Mammary epithelial cell (primary cell): ENCODE measurements at places on chromosomes 11 and 22. TPM values are rescaled to one million over a fixed set of nuclear protein-coding genes. Genes with fewer than 3 reads are reported as not detected.

GRCh38 chr11:87057749-87058148, 20.0 kb downstream of the TMEM135 start:
- no peak for DNase-seq

- no peak for DNase-seq
Measured at GRCh38 chr11:503179-503981, 3.7 kb downstream of the RNH1 start.

GRCh38 chr11:112770487-112770886, 190.7 kb upstream of the NCAM1 start:
- no peak for DNase-seq

DNA sequence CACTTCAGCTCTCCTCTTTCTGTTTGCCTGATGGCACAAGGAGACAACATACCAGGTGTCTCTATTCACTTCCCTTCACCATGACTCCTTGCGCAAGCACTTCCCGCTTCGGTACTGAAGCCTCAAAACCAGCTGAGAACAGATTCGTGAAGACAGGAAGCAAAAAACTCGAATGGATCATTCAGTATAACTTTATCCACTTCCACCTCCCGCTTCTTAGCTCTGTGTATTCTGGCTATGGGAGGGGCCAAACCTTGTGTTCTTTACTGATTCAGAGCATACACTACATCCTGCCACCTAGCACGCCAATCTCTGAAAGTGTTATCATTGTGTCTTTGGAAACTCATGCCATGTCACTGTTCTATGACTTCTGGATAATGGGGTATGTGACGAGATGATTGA, 62.2 kb upstream of the ADA2 start:
- DNase-seq, result no peak

DNA sequence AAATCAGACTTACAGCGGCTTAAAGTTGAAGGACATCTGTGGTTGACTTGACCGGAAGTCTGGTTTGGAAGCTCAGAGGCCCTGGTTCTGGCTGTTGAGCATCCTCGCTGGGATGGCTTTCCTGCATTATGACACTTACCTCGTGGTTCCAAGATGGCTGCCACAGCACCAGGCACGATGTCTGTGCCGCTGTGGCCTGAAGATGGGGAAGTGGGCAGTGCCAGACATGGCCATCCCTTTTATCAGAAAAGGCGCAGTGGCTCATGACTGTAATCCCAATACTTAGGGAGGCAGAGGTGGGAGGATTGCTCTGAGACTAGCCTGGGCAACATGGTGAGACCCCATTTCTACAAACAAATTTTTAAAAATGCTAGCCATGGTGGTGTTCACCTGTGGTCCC, 40.5 kb downstream of the CD82 start:
- no peak for DNase-seq

DNA sequence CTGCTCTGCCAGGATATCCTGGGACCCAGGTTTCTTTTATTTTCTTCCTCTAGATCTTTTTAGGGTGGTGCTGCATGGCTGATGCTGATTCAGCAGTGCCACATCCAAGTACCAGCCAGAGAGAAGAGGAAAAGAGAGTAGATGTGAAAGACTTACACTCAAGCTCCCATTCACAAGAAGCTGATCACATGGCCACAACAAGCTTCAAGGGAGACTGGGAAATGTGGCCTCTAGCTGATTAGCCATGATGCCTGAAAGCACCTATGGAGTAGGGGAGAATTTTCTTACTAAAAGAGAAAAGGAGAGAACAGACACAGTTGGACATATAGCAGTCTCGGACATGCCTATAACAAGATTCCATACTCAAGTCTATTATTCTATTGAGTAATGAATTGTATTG, 34.4 kb upstream of the FJX1 start:
- peak; percentile 40 for DNase-seq

DNA sequence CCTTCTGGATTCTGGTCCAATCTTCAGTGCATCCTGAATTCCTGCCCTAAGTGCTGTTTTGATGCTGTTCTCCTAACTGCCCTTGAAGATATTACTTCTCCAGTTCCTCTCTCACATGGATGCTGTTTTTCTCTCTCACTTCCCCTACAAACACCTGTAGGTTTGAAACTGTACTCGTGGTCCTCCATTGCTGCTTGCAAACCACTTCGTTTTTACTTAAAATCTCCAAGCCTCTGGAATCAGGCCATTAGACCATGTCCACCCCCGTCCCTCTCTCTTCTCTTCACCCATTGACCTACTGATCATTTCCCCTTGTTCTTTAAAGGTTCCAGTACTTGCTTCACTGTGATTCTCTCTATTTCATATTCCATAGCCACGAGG, 988.1 kb downstream of the NTM start:
- DNase-seq, result no peak

DNA sequence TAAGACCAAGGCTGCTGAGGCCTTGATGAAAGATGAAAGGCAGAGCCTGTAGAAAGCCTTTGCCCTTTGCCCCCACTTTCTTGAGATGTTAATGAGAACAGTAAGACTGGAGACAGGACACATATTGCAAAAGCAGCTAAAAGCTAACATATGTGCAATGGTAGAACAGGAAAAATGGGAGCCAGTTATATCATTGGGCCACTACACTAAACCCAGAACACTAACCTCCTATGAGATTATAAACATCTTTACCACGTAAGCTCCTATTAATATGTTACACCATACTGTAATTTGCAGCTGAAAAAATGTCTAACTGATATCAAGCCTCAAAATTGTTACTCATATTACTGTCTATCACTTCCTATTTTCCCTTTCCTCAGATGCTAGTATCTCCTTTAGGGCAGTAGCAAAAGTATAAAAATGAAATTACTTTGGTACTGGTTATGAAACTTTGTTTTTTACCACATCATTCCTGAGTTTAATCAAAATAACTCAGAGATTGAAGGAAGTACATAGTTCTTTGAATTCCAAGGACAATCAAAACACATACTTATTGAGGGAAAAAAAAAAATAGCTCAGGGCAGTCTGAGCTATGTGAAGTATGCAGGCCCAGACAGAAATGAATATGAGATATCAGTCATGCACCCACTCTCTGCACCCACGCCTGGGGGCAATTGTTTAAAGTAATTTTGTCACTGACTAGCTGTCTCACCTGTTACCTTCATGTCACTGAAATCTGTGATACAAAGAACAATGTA, 9.1 kb downstream of the HPS5 start:
- DNase-seq, result peak; percentile 76

- DNase-seq, result no peak
Measured at GRCh38 chr11:87417951-87418350, 380.2 kb downstream of the TMEM135 start.

GRCh38 chr11:46389450-46390330, 1.9 kb downstream of the CHRM4 start:
- DNase-seq, result peak; percentile 59

GRCh38 chr22:31151872-31152271, 8.1 kb upstream of the RNF185 start:
- no peak for DNase-seq

- no peak for DNase-seq
Measured at GRCh38 chr11:45484326-45484883, 181.0 kb downstream of the CHST1 start.

Gene YAP1
- total RNA-seq, result 160 and 163 TPM in 2 replicates

Gene ST14
- 83.9 TPM for total RNA-seq

Gene SLC6A5
- not detected in 2 replicates for total RNA-seq

Gene PIWIL4
- total RNA-seq, result not detected in 2 replicates
